ENCODE measurements at places on chromosomes 3 and 15.

DNA sequence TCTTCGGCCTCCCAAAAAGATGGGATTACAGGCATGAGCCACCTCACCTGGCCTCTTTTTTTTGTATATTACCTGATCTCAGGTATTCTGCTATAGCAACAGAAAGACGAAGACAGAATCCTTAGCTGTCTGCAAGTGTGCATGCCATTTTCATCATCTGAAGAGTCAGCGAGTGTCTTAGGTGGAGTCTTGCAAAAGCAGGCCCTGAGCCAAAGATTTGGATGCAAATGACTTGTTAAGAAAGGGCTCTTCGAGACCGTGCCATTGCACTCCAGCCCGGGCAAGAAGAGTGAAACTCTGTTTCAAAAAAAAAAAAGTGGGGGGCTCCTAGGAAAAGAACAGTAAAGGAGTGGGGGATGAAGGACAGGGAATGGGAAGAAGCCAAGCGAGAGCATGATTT lies 10.2 kb upstream of the TRIM69 start:
- DNase-seq, result no peak

GRCh38 chr3:134345202-134345601 lies 29.0 kb downstream of the AMOTL2 start:
- no peak for DNase-seq

GRCh38 chr15:75823860-75824613 lies 19.2 kb upstream of the UBE2Q2 start:
- no peak for DNase-seq

GRCh38 chr3:23240171-23240785 lies 37.2 kb downstream of the UBE2E2 start:
- DNase-seq, result no peak

- no peak for DNase-seq
Measured at GRCh38 chr3:73680391-73681095, 55.8 kb upstream of the PDZRN3 start.

GRCh38 chr15:31080591-31081014 lies 20.9 kb downstream of the TRPM1 start:
- DNase-seq, result no peak

- DNase-seq, result no peak
Measured at GRCh38 chr3:74210739-74211138, 403.7 kb downstream of the CNTN3 start.

- no peak for DNase-seq
Measured at GRCh38 chr3:102136183-102136582, 286.9 kb downstream of the NFKBIZ start.

GRCh38 chr3:55718521-55718921 lies 231.4 kb upstream of the WNT5A start:
- no peak for DNase-seq

DNA sequence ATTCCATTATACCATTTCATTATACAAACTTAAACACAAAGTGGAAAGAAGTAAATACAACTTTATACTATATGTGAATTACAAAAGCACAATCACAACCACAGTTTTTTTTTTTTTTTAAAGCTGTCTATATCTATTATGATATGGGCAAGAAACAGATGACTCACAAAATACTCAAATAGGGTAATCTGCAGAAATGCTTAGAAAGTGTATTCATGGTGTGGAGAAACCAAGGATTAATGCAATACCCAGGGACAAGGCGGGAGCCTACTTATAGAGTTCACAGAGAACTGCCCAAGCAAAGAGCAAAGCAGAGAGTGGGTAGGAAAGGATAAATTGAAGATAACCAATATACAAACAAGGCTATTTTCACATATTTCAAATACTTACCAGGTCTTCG lies 332.0 kb downstream of the FHIT start:
- no peak for DNase-seq

DNA sequence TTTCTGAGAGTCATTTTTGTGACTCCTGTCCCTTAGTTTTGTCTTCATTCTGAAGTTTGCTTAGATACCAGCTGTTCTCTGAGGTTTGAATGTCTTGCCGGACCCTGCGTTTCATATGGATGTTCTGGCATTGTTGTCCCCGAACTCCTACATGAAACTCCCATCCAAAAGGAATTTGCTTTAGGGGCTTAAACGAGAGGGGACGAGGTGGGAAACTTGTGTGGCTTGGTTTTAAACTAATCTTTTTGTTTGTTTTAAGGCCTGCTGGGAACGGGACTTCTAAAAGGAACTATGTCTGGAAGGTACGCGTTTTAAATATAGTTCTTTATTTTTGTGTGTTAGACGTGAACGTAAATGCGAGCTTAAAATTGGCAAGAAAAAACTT lies 679 bp downstream of the RPL35A start:
- no peak for DNase-seq

GRCh38 chr3:59772416-59773408 lies 722.9 kb upstream of the CFAP20DC start:
- no peak for DNase-seq

DNA sequence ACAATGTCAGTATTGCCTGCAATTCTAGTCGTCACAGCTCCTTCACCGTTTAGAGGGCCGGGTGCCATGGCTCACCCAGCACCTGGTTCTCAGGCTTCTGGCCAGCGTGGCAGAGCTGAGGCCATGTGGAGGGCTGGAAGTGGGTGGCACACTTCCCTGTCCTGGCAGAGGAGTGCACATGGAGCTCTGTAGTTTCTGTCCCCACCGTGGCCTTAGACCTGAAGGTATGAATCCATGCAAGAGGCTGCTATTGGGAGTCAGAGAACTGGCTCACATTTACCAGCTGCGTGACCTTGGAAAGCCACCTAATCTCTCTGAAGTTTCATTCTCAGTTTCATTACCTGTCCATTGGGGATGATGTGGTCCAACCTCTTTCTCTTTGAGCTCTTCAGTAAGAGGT lies 22.2 kb downstream of the EPHB1 start:
- no peak for DNase-seq

GRCh38 chr3:4776980-4777581 lies 202.2 kb upstream of the BHLHE40 start:
- DNase-seq, result no peak

DNA sequence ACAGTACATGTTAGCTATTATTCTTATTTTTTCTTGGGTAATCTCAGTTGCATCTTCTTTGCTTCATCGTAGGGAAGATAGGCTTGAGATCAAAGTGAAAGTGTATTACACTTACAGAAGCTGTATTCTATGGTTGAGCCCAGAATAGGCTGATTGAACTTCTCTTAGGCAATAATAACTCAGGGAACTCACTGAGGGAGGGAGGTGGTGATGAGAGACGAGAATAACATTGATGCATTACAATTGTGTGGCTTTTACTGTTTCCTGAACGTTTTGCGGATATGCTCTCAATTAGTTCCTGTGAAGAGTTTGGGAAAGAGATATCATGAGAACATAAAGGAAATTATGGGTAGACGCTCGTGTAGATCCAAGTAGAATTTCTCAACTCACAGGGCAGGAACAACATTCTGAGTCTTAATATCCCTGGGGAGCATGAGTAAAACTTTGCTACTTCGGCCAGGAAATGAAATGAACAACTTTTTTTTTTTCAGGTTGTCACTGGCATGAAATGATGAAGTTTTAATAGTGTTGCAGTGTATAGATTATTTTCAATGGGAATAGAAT lies 302.2 kb downstream of the TUSC7 start:
- DNase-seq, result no peak

DNA sequence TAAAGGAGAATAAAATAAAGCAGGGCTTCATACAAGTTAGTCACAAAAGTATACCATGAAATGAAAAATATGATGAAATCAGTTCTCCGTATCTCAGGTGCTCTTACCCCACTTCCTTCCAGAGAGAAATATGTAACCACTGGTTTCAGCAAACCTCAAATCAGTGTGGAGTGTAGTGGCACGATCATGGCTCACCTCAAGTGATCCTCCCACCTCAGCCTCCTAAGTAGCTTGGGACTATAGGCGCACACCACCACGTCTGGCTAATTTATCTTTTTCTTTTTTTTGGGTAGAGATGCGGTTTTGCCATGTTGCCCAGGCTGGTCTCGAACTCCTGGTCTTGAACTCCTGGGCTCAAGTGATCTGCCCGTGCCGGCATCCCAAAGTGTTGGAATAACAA lies 24.2 kb downstream of the DENND4A start:
- DNase-seq, result no peak

GRCh38 chr15:78651007-78651406 lies 10.0 kb upstream of the CHRNB4 start:
- DNase-seq, result no peak

DNA sequence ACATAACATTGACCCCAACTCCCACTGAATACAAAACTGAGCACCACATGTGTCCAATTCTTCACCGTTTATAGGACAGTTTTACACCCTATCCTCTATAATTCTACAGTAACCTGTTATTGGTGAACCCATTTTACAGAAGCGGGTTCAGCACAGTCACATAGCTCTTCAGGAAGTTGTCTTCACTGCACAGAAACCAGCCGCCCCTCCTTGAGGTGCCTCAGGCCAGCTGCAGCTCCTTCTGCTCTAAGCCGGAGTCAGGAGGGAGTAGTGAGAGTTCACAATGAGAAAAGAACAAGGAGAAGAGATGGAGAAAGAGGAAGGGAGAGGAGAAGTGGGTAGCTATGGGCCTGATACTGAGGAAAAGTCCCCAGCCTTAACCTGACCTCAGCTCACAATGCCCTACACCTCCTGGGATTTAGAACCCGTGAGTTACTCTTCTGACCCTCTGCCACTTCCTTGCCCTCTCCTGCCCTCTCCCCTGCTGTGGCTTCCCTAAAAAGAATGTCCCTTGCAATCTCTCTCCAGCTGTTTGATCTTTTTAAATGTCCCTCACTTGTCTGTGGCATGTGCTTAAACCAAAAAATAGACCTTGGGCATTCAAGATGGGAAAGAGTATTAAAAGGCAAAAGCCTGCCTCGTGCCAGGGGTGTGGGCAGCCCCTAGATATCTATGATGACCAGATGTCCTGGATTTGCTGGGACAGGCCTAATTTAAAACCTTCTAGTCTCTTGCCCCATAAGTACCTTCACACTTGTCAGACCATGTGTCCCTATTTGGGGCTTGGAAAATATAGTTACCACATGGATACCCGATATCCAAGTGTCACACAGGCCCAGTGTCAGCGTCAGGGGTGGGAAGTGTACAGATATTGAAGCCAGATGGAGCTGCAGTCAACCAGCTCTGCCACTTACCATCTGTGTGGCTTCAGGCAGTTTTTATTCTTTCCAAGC lies 71.3 kb upstream of the HES1 start:
- DNase-seq, result no peak

DNA sequence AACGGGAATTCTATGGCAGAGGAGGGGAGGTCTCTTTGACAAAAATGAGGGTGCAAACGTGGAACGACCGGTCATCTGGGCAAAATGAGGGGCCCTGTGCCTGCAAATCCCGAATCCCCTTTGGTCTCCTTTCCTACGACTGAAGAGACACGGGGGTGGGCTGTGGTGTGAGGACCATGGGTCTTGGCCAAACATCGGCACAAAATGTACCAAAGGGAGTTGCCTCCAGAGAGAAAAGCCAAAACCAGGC lies 498 bp downstream of the ZNF280D start:
- DNase-seq, result no peak

DNA sequence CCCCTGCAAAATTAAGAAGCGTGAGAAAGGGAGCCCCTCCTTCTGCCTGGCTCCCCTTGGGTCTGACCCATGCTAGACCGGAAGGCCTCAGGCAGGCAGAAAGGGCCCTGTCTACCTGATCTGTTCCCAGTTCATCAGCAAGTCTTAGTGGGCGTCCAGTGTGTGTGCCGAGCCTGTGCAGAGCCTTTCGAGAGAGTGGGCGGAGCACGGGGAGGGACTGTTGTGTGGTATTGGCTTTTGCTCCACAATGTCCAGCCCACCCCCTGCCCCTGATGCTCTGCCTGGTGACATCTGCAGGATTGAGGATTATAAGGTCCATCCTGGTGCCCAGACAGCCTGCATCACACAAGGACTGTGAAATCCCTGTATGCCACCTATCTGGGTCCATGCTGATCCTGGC lies 82.9 kb downstream of the CHDH start:
- no peak for DNase-seq

DNA sequence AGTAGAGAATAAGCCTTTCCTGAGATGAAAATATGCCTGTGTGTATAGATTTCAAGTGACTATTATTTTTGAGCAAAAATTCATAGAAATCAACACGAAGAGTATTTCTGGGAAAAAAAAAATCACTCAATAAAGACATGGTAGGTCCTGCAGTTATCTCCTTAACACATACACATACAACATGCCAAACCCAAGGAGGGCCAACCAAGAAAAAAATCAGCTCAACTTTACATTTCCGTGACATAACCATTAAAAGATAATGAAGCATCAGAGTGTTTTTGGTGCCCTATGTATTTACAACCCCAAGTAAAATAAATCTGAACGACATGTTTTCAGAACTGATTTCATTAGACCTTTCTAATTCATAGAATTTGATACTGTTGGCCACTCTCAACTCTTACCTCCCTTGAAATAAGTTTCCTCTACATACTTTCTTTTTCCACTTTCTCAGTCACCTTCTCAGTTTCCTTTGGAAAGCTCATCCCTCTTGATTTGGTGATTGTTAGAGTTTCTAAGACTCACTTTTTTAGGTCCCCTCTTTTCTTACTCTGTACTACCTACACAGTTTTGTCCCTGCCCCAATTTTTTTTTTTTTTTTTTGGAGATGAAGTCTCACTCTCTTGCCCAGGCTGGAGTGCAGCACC lies 162.3 kb downstream of the TBL1XR1 start:
- no peak for DNase-seq

DNA sequence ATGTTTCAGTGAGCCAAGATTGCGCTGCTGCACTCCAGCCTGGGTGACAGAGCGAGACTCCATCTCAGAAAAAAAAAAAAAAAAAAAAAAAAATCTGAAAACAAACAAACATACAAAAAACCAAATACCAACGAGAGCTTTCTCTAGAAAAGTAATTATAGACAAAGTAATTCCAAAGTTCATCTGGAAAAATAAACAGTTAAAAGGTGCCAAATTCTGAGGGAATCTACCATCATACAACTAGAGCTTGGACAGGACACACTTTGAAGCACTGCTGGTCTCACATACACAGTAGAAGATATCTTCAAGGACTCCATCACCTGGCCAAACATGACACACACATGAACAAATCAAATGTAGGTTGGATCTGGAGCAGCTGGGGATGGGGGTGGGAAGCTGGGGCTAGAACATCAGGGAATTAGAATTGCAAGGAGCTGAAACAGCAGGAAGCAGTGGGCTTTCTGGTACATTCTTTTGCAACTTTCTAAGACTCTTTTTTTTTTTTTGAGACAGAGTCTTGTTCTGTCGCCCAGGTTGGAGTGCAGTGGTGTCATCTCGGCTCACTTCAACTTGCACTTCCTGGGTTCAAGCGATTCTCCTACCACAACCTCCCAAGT lies 41.1 kb upstream of the CTSH start:
- no peak for DNase-seq

DNA sequence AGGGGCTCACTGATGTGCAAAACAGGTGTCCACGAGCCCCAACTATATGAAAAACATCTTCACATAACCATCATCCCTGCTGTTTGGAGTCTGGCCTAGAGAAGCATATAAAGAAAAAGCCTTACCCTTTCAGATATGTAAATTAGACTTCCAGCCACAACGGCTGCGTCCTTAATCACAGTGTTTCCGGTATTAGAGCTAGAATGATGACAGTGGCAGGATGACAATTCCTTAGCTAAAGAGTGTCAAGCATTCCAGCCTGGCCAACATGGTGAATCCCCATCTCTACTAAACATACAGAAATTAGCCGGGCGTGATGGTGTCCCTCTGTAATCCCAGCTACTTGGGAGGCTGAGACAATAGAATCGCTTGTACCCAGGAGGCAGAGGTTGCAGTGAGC lies 19.5 kb upstream of the SAMD7 start:
- no peak for DNase-seq

- DNase-seq, result no peak
Measured at GRCh38 chr15:80594091-80594889, 100.8 kb upstream of the ABHD17C start.
